ENCODE measurements at places on chromosomes 5 and 9.

- H3K4me3 ChIP-seq, result peak overlapping the region; percentile 10
- no peaks in the 10 kb centered on the region for H3K4me1 ChIP-seq
- H3K27me3 ChIP-seq, result no peaks in the 10 kb centered on the region
Measured at GRCh38 chr5:33852319-33852718, 39.5 kb downstream of the ADAMTS12 start.

GRCh38 chr5:131974016-131974415, 28.6 kb upstream of the MEIKIN start:
- no peak overlapping the region for H3K4me3 ChIP-seq
- H3K36me3 ChIP-seq, result no peaks in the 10 kb centered on the region
- no peak overlapping the region for H3K27ac ChIP-seq
- no peak for DNase-seq

DNA sequence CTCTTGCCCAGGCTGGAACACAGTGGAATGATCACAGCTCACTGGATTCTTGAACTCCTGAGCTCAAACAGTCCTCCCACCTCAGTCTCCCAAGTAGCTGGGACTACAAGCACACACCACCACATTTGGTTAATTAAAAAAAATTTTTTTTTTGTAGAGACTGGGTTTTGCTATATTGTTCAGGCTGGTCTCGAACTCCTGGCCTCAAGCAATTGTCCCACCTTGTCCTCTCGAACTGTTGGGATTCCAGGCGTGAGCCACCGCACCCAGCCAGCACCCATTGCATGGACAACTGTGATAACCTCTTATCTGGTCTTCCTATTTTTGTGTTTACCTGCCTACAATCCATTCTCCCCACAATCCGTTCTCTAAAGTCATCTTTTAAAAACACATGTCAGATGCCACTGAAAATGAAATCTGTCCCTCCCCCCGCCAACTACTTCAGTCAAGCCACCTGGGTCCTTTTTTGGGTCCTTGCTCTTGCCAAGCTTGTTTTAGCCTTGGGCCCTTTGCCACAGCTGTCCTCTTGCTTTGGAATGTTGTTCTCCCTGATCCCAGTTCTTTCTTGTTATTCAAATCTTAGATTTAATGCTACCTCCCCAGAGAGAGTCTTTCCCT, 250.5 kb downstream of the PIK3R1 start:
- no peaks in the 10 kb centered on the region for H3K27me3 ChIP-seq
- no peak overlapping the region for H3K4me3 ChIP-seq
- no peak overlapping the region for H3K27ac ChIP-seq
- H3K4me1 ChIP-seq, result no peaks in the 10 kb centered on the region
- no peaks in the 10 kb centered on the region for H3K36me3 ChIP-seq
- no peak for DNase-seq

GRCh38 chr5:176987583-176987982, 19.0 kb downstream of the UIMC1 start:
- no peak overlapping the region for H3K4me3 ChIP-seq
- DNase-seq, result no peak
- no peaks in the 10 kb centered on the region for H3K27me3 ChIP-seq
- no peaks in the 10 kb centered on the region for H3K36me3 ChIP-seq
- peaks cover 23% of the 10 kb centered on the region for H3K4me1 ChIP-seq

DNA sequence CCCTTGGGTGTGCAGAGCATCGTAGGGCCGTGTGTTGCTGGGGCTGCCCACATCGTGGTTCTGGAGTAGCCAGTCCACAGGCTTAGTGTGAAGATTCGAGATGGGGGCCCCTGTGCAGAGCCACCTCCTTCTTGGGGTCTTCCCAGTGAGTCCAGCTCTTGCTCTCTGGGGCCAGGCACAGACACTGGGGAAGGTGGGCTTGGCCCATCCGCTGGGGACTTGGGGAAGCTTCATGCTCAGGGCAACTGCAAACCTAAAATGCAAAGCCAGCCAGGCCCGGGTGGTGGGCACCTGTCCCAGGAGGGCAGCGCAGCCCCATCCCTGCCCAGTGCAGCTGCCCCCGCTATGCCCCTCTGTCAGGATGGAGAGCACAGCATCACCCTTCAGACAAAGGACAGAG, 46.4 kb upstream of the LRRC14B start:
- no peak for DNase-seq
- H3K27me3 ChIP-seq, result no peaks in the 10 kb centered on the region
- no peak overlapping the region for H3K27ac ChIP-seq
- no peaks in the 10 kb centered on the region for H3K36me3 ChIP-seq
- no peak overlapping the region for H3K4me3 ChIP-seq

GRCh38 chr5:174760721-174761120, 36.3 kb downstream of the MSX2 start:
- H3K27ac ChIP-seq, result no peak overlapping the region
- H3K27me3 ChIP-seq, result no peaks in the 10 kb centered on the region
- no peak for DNase-seq
- H3K4me1 ChIP-seq, result no peaks in the 10 kb centered on the region

DNA sequence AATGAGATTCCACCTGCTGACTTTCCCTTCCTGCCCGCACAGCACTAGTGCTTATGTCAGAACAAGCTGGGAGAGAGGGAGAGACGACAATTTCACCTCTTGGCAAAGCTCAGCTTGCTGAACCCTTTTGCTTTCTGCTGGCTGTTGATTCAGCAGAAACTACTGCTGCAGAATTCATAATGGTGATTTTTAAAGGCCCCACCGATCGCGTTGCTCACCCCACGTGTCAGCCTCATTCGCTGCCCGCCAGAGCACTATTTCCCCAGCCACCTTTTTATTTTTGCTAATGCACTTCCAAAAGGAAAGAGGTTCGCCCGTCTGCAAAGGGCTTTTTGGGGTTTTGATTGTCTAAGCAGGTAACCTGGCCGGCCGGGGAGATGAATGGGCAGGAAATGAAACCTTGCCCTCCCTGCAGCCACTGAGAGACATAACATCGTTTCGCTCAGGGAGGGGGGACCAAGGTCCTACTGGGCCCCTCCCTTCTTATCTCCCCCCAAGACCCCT, 1.3 kb downstream of the PPP2R2B start:
- H3K4me1 ChIP-seq, result peaks cover 22% of the 10 kb centered on the region
- no peak for DNase-seq
- H3K27ac ChIP-seq, result no peak overlapping the region
- peak overlapping the region; percentile 61 for H3K4me3 ChIP-seq
- no peaks in the 10 kb centered on the region for H3K27me3 ChIP-seq
- H3K36me3 ChIP-seq, result no peaks in the 10 kb centered on the region

DNA sequence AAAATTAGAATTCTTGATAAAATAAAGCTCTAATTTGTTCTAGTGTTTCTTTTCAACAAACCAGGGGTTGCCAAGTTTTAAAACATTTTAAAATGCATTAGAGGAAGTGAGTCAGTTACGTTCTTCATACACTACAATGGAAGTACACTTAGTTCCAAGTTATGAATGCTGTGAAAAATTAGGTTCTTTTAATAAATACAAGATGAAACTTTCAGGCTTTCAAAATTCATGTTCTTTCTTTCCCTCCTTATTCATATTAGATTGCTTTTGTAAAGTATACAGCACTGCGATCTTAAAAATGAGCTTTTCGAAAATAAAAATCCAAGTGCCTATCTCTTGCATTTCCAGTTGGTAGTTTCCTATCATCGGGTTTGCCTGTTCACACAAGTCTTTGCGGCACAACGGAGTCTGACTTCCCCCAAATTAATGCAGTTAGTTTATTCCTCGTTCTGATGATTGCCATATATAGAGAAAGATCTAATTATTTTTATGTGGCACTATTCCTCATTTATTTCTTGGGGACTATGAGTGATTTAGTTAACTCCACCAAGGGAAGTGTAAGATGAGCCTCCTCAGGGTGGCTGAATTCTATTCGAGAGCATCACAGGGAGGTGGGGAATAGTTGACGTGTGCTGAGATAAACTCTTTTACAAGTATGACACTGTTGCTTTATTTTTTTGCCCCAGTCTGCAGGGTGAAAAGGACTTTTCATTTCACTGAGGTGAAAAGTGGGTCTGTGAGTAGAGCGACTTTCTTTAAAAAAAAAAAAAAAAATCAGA, 238.2 kb downstream of the CD180 start:
- peak overlapping the region; percentile 34 for H3K4me3 ChIP-seq
- peak; percentile 14 for DNase-seq
- H3K27me3 ChIP-seq, result no peaks in the 10 kb centered on the region
- no peaks in the 10 kb centered on the region for H3K36me3 ChIP-seq
- H3K27ac ChIP-seq, result peak overlapping the region; percentile 63
- peaks cover 44% of the 10 kb centered on the region for H3K4me1 ChIP-seq

GRCh38 chr5:139611703-139612584, 36.2 kb upstream of the CXXC5 start:
- no peak overlapping the region for H3K4me3 ChIP-seq
- H3K4me1 ChIP-seq, result peaks cover 13% of the 10 kb centered on the region
- H3K27ac ChIP-seq, result no peak overlapping the region
- H3K36me3 ChIP-seq, result no peaks in the 10 kb centered on the region

GRCh38 chr5:163917747-163918146, 412.3 kb downstream of the MAT2B start:
- H3K27me3 ChIP-seq, result no peaks in the 10 kb centered on the region
- H3K4me1 ChIP-seq, result no peaks in the 10 kb centered on the region
- H3K4me3 ChIP-seq, result no peak overlapping the region
- no peaks in the 10 kb centered on the region for H3K36me3 ChIP-seq
- no peak for DNase-seq

All from heart right ventricle (tissue), 16 donors.